Activated B cell treated with CpG ODN at 0.5 μM for 24 hours (primary cell): ENCODE measurements at places on chromosomes 2 and 18. TPM values are rescaled to one million over a fixed set of nuclear protein-coding genes. Genes with fewer than 3 reads are reported as not detected.

Gene DHRS9
- total RNA-seq, result 0.71 and 1.2 TPM in 2 replicates

Gene FOXD4L1
- 0.17 and 0.35 TPM in 2 replicates for total RNA-seq

Gene DPP10
- not detected in 2 replicates for total RNA-seq

Gene CDH19
- not detected in 2 replicates for total RNA-seq

Gene ATG9A
- 28.3 and 38.3 TPM in 2 replicates for total RNA-seq

Gene ASAP2
- not detected in 2 replicates for total RNA-seq

Gene ZDBF2
- total RNA-seq, result 6.7 and 8.0 TPM in 2 replicates

Gene CYP27A1
- total RNA-seq, result 0.49 and 0.55 TPM in 2 replicates

Gene CNDP1
- 0.15 and 0.33 TPM in 2 replicates for total RNA-seq

Gene ERBB4
- not detected in 2 replicates for total RNA-seq

Gene MMADHC
- 69.6 and 72.0 TPM in 2 replicates for total RNA-seq

Gene NPHP1
- 1.6 and 2.0 TPM in 2 replicates for total RNA-seq

Gene DNAH6
- total RNA-seq, result 0.34 and 0.82 TPM in 2 replicates

Gene ST8SIA3
- total RNA-seq, result not detected in 2 replicates
